Occipital lobe (tissue), 3 donors: ENCODE measurements at places on chromosomes 1 and 21. TPM values are rescaled to one million over a fixed set of nuclear protein-coding genes. Genes with fewer than 3 reads are reported as not detected.

RNF223 gene
- total RNA-seq, result not detected

ZNF593OS gene
- not detected for total RNA-seq

PLA2G2F gene
- total RNA-seq, result not detected

DNA sequence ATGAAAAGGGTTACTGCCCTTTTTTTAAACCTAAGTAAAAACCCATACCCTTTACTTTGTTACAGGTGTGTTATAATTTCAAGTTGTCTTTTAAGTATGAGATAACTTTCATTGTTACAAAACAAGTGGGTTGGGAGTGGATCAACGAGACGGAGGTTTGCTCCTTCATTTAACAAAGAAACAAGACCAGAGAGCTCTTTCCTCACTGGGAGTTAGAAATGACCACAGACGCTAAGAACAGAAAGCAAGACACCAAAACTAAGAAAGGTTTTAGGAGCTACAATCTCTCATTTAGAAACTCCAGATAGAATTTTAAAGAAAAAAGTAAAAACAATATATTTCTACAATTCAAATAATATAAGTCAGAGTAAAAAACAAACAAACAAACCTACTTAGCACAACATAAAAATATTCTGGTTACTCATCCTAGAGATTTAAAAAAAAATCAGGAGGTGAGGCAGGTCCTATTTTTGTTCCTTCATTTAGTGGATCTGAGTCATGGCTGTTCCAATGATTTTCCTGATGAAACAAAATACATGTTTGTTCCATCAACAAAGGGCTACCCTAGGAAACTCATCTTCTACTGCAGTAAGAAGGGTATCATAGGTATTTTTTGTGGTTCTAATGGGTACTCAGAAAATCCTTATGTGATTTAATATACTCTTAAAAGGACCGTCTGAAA is 33.0 kb downstream of the APP start:
- no peak for DNase-seq

DNA sequence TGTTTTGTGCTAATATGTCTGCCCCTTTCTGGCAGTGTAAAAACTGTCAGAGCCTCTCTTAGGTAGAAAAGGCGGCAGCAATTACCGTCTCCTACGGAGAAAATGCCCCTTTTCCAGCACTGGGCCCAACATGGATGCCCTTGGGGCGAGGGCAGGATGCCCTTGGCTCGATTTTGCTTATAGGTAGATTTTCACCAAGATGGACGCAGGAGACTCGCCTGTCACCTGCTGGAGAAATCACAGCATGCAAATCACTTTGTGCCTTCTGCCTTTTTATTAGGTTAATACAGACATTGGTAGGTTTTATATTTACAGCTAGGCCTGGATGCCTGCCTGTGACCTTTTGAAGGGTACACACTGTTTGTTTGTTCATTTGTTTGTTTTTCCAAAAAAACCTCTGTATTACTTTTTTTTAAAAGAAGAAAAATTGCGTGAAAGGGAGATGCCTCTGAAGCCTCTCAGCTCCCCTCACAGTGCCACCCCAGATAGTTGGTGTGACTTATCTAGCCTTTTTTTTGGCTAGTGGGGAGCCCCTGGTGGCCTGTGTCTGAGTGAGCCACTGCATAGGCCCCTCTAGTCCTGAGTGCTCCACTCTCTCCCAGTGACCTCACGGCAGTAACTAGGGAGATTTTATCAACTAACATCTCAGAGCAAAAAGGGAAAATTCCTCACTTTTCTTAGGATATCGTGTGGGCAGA is 2.5 kb downstream of the ATP1B1 start:
- DNase-seq, result no peak

DNA sequence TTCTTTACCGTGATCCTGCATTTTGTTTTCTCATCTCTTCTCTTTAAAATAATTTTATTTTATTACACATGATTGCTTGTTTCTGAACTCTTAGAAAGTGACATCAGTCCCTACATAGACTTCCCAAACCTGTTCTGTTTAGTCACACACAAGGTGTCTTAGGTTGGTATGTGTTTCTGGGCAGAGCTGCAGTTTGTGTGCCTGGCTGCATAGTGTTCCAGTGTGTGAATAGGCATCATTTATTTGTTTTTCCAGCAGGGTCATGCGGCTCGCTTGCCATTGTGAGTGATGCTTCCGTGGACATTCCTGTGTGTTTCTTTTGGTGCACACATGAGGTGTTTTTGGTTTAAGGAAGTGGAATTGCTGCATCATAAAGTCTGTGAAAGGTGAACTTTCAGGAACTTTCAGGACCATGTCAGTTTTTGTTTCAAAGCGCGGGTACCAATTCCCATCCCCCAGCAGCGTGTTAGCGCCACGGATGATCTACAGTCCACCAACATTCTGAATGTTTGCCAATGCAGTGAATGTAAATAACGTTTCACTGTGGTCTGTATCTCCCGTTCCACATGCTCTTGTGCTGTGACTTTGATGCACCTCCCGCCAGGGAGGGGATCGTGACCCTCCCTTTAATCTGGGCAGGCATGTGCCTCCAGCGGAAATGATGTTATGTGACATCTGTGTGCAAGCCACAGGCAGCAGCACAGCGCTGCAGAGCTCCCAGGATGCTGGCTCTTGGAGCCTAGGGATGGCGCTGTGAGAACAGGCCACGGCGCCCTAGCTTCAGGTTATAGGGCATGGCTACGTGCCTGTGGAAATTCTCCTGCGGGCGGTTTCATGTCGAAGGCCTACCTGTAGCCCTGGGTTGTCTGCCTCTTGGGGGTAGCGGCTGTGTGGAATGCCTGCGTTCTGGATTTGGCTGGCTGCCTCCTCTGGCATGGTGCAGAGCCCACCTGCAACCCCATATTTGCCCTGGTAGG is 144.6 kb upstream of the COL6A1 start:
- DNase-seq, result no peak

DNA sequence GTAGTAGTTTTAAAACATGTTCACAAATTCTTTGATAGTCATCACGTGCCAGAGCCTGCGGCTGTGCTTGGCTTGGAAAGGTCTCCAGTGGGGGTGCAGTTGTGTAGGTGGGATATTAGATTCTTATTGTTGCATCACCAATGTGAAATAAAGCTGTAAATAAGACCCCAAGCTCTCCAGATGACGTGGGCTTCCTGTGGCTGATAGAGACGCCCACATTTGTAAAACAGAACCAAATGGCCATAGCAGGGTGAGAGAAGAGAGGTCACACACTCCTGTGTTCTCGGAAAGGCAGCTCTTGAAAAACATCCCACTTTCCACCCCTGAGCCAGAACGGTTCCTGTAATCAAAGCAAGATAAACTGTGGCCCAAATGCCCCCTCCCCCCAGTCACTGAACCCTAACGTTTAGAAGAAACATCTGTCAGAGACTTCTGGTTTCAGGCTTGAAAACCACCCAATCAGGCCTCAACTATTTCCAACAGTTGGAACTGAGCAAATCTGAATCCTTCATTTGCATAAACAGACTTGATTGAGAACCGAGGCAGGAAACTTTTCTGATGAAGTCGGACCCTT is 6.6 kb upstream of the NTPCR start:
- DNase-seq, result no peak

DNA sequence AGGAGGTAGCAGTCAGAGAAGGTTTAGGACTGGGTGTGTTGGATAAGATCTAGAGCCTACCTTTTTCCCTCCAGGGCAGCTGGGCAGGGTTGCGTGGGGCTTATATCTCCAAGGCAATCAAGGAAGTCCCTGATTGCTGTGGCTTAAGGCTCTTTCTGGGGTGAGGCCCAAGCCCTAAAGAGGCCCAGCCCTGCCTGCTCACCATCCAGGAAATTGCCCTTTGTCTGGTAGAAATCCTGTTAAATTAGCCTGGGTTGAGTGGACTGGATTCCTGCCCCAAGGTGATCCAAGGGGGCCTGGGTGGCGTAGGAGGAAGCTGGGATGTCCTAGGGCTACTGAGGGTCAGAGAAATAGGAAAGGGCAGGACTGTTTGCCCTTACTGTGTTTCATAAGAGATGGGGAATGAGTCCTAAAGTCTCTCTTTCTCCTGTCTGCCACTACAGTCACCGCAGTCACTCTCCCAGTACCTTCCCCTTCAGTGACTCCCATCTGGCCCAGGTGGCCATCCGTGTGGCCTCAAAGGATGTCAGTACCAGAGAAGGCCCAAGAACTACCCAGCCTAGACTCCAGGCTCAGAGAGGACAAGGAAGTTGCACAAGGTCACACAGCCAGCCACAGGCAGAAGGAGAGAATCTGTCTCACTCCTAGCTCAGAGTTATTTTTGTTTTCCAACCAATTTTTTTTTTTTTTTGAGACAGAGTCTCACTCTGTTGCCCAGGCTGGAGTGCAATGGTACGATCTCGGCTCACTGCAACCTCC is 25.8 kb downstream of the MFSD2A start:
- DNase-seq, result no peak

DNA sequence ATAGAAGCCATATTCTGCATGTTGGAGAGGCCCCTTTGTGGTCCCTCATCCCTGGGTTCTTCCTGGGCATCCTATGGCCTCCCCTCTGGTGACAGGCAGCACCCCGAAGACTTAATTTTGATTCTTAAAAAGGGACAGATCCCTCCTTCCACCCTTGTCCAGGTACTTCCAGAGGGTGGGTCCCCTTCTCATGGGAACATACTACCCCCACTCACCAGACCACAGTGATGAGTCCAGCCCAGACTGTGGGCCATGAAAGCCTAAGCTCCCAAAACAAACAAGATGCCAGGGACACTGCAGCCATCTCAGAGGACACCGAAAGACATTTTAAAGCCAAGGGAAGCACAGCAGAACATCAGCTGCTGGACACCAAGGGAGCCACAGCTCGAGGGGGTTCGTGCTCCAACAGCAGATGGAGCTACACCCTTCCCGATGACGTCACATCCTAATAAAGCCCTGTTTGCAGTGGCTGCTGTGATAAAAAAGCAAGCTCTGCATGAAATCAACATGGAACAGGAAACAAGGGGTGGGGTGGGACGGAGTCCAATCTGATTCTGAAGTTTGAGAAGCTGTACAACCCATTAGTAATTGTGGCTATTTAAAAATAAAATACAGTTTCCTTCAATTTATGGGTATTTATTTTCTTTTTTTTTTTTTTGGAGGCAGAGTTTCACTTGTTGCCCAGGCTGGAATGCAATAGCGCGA is 32.4 kb downstream of the GNB1 start:
- DNase-seq, result no peak

DNA sequence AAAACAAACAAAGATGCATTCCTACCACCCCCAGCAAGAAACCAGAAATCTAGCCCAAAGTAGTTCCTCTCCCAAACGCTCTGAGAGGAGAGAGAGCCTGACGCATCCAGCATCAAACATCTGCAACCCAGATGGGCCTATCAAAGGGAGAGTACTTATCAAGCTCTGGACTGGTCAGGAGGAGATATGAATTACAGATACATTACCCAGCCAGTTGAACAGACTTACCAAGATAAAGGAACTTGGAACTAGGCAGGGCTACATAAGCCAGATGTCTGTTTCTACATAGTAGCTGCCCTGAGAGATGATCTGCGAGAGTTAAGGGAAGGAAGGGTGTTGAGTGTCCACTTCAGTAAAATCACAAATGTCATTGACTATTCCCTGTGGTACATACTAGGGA is 138.4 kb downstream of the PAPPA2 start:
- DNase-seq, result no peak

GRCh38 chr1:1115786-1116700 is at the start of gene C1orf159:
Gene C1orf159, minus strand, starts transcription at chr1:1116089. Its CDS starts 24,546 bp downstream, at chr1:1091543.
- peak; percentile 99 for DNase-seq

GRCh38 chr1:47432071-47433036 is 5.5 kb upstream of the FOXD2 start:
- peak; percentile 12 for DNase-seq

GRCh38 chr1:8023287-8023994 is 2.7 kb downstream of the ERRFI1 start:
- DNase-seq, result no peak

DNA sequence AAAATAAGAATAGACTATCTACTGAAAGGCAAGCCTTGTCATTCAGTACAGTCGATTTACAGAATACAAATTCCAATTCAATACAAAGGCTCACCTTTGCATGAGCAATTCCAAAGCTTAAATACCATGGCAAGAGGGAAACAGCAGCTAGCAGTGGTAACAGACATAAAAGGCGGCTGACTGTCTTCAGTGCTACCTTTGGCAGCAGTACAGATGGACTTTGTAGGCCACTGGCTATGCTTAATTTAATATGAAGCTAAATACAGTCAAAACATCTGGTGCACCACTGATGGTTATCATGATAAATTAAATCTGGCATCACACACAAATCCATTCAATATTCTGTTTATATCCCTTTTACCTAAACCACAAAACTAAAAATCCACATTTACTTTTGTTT is 62.4 kb downstream of the RERE start:
- DNase-seq, result no peak

DNA sequence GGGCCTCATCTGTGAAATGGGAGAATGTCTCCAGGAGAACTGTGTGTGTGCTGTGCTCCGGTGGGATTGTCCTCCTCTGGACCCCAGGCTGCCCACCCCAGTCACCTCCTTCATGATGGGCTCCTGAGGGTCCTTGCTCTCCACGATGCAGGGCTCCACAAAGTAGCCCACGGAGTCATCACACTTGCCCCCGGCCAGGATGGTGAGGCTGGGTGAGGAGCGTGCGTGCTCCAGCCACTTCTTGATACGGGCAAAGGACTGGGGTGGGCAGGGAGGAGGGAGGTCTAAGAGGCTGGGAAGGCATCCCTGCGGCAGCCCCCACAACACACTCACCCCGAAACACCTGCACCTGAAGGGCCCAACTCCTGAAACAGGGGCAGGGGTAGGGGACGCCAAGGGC is 16.8 kb upstream of the TAS1R2 start:
- no peak for DNase-seq

GRCh38 chr1:40414331-40414730 is 35.9 kb upstream of the ZFP69B start:
- DNase-seq, result no peak

DNA sequence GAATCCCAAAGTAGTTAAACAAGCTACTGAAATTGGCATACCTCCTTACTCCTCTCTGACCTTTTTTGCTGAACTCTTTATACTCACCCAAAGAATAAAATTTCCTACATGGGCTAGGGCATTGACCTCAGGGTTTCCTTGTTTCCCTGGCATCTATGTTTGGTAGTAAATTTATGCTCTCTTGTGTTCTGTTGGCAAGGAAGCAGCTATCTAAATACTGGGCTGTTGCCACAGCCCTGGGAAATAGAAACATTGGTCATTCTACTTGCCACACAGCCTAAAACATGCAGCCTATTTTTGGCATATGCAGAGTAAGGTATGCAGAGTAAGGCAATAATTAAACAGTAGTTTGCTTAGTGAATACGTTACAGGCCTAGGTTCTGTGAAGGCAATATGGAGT is 351.4 kb downstream of the HLX start:
- DNase-seq, result no peak

DNA sequence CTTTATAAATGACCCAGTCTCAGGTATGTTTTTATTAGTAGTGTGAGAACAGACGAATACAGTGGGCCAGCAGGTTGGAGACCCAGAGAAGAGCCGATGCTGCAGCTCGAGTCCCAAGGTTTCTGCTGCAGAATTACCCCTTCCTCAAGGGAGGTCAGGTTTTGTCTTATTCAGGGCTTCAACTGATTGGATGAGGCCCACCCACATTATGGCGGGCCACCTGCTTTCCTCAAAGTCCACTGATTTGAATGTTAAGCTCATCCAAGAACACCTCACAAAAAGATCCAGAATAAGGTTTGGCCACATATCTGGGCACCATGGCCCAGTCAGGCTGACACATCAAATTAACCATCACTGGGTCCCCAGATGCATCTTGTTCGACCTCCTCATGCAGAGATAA is 40.9 kb downstream of the FBXO2 start:
- DNase-seq, result no peak
